Stimulated activated CD4-positive, alpha-beta T cell treated with anti-CD3 and anti-CD28 coated beads, Interleukin-15, amount 100 ng/mL, for 1 hour (primary cell): ENCODE measurements at places on chromosomes 6 and 20.

DNA sequence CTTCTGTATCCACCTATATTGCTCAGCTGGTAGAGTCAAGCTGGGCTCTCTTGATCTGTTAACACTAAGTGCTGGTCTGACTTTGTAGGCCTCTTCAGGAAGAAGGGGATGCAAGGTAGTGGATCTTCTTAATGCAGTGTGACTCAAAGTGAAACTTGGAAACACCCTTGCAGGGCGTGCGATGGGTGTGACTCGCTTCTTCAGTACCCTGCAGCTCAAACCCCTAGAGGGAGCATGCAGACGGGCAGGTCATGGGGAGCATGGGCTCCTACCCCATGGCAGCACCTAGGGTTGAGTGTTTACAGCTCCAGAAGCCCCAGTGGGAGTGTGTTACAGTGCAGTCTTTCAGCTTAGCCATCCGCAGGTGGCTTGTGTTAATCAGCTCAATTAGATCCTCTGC, 757 bp upstream of the SAMD3 start:
- peak; percentile 25 for DNase-seq

GRCh38 chr6:17886891-17887290, 100.5 kb downstream of the KIF13A start:
- no peak for DNase-seq

DNA sequence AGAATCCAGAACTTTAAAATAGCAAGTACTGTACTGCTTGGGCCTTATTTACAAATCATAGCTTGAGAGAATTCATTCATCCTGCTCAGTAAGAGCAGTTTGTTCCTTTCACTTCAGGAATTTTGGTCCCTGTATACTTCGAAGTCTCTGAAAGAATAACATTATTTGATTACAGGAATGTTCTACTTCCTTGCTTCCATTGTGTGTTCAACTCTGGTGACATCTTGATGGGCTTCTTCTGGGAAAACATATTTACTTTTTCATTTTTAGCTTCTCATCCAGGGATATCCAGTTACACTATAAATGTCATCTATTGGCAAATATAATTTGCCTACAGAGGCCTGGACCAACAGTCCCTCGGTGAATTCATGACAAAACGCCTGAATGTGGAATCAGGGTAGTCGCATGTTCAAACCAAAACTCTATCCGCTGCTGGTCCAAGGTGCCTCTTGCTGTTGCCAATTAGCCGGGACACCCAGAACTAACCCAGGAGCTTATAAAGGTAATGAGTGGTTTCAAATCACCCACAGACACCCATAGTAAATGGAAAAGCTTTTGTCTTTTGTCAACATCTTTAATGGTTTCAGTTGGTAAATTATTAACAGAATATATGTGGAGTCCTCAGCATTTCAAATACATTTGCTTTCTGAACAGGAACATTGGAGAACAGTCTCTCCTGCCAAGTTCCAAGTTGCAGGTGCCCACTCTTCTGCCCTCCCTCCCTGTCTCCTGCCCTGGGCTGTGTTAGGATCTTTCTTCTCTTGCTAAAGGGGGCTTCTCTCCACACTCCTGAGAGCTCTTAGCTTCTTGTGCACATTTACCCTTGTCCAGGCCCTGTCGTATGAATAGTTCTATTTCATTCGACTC, 162.5 kb upstream of the CITED2 start:
- DNase-seq = no peak

DNA sequence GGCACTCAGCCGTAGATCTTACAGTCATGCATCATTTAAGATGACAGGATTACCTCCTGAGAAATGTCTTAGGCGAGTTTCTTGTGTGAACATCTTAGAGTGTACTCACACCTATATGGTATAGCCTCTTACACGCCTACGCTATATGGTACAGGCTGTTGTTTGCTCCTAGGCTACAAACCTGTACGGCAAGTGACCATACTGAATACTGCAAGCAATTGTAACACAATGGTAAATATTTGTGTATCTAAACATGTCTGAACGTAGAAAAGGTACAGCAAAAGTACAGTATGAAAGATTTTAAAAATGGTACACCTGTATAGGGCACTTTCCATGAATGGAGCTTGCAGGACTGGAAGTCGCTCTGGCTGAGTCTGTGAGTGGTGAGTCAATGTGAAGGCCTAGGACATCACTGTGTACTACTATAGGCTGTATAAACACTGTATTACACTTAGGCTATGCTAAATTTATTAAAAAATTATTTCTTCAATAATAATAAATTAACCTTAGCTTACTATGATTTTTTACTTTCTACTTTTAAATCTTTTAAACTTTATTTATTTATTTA, 541 bp upstream of the IL20RA start:
- no peak for DNase-seq

DNA sequence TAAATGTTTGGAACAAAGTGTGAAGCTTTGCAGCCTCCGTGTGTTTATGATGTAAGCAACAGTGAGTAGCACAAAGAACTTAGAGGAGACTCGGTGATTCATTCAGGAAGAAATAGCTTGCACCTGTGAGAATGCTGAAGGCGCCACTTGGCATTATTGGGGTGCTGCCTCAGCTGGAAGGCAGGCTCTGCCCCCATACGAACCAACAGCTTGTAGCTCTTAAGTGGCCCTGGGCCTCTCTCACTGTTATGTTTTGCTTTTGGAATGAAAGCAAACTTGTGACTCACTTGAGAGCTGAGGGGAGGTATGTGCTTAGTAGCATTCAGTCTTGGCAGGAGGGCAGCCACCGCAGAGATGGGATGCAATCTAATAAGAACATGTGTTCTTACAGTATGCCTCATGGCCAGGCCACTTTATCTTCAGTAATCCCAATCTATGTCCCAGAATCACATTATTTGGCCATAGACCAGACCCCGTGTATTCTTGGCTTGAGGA, 310.7 kb downstream of the EYA4 start:
- DNase-seq = no peak

DNA sequence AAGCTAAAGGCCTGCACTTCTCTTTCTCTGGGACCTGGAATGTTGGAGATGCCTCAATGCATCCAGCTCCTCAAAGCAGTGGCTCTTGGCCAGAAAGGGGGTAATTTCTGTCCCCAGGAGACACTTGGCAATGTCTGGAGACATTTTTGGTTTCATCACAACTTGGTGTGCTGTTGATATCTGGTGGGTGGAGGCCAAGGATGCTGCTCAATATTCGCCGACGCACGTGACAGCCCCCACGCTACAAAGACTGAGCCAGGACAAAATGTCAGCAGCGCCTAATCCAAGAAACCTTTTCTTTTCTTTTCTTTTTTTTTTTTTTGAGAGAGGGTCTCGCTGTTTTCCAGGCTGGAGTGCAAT, 79.8 kb downstream of the SULF2 start:
- no peak for DNase-seq

- DNase-seq = no peak
Measured at GRCh38 chr20:62938105-62938888, at the start of gene GID8. Gene GID8 (plus strand): TSS chr20:62938147. CDS start chr20:62941503, 3,356 bp downstream.

DNA sequence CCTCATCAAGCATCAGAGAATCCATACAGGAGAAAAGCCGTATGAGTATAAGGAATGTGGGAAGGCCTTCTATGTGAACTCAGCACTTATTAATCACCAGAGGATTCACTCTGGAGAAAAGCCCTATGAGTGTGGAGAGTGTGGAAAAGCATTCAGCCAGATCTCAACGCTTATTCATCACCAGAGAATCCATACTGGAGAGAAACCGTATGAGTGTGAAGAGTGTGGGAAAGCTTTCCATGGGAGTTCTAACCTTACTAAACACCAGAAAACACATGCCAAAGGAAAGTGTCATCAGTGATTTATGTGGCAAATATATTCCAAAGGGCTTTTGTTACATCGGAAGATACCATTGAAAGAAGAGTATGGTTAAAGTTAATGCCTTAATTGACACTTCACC, 25.4 kb downstream of the ZKSCAN8 start:
- DNase-seq = no peak

GRCh38 chr20:20664795-20665589, 47.5 kb downstream of the RALGAPA2 start:
- no peak for DNase-seq

- no peak for DNase-seq
Measured at GRCh38 chr6:20492099-20492498, 42.2 kb upstream of the CDKAL1 start.
